Fibroblast of villous mesenchyme (primary cell): ENCODE measurements at places on chromosomes 5 and 9. TPM values are rescaled to one million over a fixed set of nuclear protein-coding genes. Genes with fewer than 3 reads are reported as not detected.

ACOT12 gene
- not detected in 2 replicates for total RNA-seq

- DNase-seq = no peak
These were observed 142.3 kb downstream of the BNC2 start for GRCh38 chr9:16728137-16728508.

- DNase-seq = no peak
These were observed 14.0 kb upstream of the TRIO start for GRCh38 chr5:14129123-14129522.

DNA sequence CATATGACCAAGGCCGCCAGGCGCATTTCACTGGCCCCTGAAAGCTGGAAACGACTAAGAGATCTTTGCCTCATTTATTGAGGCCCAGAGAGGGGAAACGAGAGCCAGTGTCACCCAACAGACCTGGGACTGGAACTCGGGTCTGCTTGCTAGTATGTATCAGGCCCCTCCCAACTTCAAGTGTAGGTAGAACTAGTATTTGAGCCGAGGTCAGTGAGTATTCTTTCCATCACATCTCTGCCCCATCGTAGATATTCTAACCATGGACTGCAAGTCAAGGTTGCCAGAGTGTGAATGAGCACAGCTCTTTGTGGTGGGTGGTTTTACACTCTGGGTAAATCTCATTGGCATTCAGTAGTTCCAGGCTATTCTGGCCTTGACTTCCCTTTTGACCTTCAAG is 42.2 kb downstream of the GPR107 start:
- no peak for DNase-seq

PCDHGA2 gene
- 2.6 and 3.0 TPM in 2 replicates for total RNA-seq

GRCh38 chr5:14251733-14252132 is 108.6 kb downstream of the TRIO start:
- DNase-seq = no peak

DNA sequence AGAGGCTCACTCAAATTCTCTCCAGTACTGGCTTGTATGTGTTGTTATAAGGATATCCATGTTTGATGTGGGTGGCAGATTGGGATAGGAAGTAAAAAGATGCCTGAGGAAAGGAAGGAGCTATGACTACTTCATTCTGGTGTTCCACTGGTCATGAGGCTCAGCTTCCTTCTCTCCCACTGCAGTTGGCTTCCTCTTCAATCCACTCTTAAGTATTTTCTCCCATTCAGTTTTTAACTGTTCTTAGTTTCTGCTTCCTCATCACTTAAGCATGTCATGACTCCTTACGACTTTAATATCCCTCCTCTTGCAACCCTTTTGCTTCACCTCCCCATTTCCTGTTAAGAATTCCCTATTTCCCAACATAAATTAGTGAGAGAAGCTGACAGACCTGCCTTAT is 81.1 kb downstream of the PJA2 start:
- DNase-seq = peak; percentile 21

DNA sequence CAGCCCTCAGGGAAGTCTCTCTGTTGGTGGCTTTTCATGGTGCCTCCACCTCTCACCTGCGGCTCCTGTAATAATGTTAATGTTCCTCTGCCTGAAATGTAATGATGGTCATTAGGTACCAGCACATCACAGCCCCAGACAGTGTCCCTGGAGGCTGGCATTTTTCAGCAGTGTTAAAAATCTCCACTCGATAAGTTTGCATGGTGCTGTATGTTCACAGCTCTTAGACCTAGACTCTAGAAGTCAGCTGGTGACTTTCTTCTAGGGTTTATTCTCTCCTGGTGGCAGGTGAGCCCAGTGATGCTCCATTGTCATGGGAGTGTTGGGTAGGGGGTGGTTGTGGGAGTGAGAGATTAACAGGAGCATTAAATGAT is 53.1 kb downstream of the GPR107 start:
- DNase-seq = no peak
